ENCODE measurements at places on chromosomes 12 and 14.

GRCh38 chr14:67377916-67378315 lies 17.8 kb downstream of the EIF2S1 start:
- no peak for DNase-seq

- DNase-seq, result no peak
Observed at GRCh38 chr12:121568971-121569751, 11.7 kb downstream of the KDM2B start.

DNA sequence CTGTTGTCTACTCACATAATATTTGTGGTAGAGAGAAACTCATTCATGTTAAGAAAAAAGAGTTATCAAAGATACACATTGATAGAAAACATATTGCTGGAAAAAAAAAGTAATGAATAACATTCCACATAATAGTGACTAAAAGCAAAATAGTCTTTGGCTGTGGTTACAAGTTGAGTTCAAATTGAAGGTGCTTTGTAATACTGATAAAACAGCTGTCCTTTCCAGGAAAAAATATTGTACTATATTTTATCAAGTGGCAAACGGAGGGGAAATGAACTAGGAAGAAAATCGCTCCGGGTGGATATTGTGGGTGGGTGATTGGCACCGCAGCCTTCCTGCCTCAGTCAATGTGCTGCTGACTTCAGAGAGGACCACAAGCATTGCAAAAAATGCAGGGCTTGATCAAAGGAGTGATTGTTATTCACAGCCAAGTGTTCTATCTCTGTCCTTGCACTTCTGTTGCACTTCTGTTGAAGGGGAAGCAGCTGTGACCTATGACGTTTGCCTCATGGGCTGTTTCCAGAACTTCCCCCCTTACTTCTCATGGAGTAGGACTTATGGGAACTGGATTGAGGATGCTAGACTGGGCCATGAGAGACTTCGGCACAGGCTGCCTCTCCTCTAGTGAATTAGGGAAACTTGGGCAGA lies 114.4 kb downstream of the VRK1 start:
- no peak for DNase-seq

DNA sequence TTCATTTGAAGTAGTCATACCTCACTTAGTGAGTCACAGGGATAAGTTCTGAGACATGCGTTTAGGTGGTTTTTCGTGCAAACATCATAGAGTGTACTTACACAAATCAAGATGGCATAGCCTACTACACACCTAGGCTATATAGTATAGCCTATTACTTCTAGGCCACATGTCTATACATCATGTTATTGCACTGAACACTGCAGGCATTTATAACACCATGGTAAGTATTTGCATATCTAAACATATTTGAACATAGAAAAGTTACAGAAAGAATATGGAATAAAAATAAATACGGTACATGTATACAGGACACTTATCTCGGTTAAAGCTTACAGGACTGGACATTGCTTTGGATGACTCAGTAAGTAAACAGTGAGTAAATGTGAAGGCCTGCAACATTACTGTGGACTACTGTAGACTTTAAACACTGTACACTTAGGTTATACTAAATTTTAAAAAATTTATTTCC lies 670.6 kb downstream of the SLC16A7 start:
- DNase-seq, result no peak

GRCh38 chr12:130579231-130579630 lies 136.9 kb downstream of the RIMBP2 start:
- DNase-seq, result no peak

DNA sequence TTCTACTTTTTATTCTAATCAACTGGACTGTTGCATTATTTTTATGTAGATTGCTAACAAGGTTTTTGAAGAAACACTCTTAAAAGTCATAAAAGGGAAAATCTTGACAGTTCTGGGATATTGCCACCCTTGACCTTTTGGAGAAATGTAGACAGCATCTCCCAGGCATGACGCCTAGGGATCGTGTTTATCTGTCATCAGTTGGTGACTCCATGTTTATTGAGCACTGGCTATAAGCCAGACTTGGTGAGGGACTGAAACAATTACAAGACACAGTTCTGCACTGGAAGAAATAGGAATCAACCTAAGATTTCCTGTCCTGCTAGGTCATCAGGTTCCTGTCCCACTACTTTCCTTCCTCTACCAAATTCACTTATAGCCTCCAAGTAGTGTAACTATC lies 34.5 kb downstream of the HMGA2 start:
- no peak for DNase-seq

DNA sequence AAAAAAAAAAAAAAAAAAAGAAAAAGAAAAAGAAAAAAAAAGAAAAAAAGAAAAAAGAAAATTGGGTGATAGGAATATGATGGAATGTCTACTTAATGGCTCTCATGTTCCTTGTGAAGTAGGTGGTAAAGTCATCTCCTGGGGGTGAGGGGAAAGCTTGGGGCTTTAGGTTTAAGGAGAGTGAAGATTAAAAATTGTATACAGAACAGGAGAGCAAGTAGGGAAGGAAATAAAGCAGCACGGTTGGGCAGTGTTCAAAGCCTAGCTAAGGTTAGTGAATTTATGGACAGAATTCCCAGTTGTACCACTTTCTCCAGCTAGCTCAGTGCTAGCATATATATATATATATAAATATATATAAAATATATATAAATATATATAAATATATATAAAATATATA lies 40.0 kb upstream of the SLC2A13 start:
- DNase-seq, result no peak

DNA sequence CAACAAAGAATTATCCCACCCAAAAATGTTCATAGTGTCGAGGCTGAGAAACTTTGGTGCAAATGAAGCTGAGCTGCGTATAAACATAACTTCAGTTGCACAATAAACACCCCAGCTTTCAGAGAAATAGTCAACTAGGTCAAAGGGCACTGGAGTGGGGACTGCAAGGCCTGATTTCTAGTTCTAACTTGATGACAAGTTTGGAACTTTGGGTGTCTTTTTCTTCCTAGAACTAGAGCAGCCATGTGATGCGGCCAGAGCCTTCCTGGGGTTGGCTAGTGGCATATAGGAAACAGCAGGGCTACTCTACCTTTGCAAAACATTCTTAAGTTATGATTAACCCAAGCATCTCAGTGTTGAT lies 298.4 kb upstream of the AMIGO2 start:
- no peak for DNase-seq

GRCh38 chr12:77160931-77161330 lies 95.6 kb upstream of the E2F7 start:
- DNase-seq, result no peak

GRCh38 chr12:112096667-112097066 lies 11.9 kb downstream of the NAA25 start:
- DNase-seq, result no peak

DNA sequence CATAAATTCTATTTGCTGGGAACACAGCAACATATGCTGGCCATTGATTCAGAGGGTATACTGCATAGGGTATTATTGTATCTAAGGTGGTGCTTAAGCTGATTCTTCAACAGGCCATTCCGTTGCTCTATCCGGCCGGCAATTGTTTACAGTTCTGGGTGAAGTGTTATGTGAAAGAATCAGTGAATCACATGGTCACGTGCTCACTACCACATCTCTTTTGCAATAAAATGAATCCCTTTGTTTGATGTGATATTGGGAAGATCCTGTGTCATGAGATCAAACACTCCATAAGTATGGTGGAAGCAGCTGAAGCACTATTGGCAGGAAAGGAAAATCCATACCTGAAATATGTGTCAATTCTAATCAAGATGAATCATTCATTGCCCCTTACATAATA lies 7.6 kb upstream of the USP15 start:
- DNase-seq, result no peak

DNA sequence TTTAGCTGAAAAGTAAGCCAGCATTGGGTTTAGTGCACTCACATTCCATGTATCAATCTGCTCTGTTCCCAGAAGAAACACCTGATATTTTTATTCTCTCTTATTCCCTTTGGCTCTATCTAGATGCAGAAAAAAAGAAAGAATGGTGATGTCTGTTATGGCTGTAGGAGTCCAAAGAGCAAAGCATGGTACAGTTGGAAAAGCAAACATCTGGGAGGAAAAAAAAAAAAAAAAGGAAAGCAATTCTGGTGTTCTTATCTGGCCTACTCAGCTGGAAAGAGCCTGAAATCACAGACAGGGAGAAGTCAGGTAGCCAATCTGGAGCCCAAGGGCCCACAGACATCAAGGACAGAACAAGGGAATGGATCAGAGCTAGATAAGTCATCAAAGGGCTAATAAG lies 293.9 kb downstream of the DUSP6 start:
- no peak for DNase-seq

- no peak for DNase-seq
Observed at GRCh38 chr14:88682495-88683114, 110.1 kb downstream of the EML5 start.

DNA sequence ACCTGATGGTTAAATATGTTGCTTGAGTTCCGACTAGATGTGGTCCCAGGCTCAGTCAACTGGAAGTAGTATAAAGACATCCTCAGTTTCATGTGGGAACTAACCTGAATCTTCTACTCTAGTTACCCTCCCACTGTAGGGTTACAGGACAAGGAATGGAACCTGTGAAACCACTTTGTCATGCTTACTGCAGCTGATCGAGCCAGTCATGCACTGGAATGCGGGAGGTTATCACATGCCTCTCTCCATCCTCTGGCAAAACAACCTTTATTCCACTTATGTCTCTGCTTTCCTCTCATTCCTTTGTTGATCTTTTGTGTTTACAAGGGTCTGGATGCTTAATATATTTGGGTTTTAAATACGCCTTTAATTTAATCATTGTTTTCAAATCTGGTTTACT lies 111.9 kb upstream of the DDHD1 start:
- DNase-seq, result no peak

DNA sequence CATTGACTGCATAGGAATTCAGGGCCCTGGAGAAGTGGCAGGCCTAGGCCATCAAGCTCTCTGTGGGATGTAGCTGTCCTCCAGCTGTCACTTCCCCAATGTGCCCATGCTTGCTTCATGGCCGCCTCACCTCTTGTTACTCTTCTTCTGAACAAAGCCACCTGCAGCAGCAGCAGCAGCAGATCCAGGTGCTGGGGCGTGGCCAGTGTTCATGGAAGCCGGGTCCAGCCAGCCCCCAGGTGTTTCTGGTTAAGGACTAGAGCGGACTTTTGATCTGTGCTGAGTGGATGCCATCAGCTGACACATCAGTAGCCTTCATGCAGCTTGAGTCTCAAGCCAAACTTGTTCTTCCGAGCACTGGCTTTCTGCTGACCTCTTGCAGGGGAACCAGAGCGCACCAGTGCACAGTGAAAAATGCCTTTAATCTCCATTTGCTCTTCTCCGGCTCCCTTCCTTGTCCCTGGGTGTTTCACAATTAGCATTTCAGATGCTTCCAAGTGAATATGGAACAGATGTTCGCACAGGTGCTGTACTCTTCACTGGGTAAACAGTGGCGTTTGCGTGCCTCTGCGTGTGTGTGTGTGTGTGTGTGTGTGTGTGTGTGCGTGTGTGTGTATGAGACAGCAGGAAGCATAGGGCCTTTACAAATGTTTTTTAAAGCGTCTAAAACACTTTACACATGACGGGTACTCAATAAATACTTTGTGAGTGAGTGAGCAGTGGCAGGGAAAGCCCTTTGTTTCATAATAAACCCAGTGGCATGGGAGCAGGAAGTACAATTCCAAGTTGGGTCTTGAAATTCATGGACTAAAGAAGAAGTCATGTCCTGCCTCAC lies 20.1 kb downstream of the TPCN1 start:
- DNase-seq, result no peak

GRCh38 chr14:60509438-60510253 lies 700 bp downstream of the SIX6 start:
- DNase-seq, result no peak

DNA sequence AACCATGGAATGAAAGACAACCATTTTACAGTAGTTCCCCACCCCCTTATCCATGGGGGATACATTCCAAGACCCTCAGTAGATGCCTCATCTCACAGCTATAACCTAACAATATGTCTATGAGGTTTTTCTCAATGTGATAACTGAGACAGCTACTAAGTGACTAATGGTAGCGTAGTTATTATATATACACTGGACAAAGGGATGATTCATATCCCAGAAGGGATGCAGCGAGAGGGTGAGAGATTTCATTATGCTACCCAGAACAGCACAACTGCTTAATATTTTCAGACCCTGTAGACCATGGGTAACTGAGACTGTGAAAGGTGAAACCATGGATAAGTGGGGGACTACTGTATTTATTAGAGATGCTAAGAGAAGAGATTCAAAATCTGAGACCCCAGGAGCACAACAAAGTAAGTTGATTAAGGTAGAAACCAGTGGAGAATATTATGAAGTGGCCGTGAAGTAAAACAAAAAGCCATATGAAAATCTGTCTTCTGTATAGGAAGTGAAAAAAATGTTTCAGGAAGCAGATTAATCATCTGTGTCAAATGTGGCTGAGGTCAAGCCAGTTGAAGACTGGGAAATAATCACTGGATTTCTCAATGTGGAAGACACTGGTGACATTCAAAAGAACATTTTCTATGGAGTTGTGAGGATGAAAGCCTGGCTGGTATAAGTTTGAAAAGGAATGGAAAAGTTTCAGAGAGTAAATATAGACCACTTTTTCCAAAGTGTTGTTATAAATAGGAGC lies 77.2 kb downstream of the RPL10L start:
- no peak for DNase-seq

GRCh38 chr12:28869197-28869596 lies 279.9 kb upstream of the FAR2 start:
- DNase-seq, result no peak

DNA sequence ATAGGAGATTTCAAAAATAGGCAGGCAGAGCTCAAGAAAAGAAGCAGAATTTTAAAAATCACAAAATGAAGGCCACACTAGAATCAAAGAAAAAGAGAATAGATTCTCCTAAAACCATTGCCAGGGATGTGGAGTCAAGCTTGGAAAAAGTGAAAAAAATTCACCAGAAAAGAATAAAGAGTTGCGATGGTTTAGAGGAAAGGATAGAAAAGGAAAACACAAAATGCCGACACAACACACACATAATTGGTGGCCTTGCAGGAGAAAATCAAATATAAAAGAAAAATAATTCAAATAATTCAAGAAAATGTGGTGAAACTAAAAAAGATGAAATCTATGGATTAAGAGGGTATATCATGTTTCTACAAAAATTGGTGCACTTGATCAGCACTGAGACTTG lies 181.6 kb upstream of the C14orf180 start:
- DNase-seq, result no peak

DNA sequence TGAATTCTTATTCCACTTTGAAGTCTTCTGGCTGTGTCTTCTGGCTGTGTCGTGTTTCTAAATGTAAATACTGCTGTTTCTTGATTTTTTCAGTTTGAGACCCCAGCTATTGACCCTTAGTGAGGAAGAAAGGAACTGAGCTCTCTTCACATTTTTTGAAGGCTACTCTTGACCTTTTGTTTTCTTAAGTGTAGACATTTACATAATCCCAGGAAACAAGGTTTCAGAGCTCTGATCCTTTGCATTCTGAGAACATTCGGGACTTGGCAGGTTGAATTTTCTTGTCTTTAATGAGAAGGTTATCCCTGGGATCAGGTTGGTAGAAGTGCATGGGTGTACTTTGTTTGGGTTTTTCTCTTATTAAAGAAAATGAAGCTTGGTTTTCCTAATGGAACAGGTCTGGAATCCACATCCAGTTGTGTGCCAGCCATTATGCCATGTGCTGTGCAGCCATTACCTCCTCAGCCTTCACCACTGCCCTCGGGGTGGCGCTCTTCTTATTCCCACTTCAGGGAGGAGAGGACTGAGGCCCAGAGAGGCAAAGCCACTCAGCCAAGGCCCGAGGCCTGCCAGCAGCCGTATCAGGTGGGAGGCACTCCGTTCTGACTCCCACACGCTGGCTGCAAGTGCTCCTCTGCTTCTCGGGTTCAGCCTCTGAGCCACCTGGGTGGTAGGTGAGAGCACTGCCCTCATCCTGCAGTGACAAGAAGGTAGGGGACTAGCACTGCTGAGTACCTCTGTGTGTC lies 120.9 kb downstream of the BEGAIN start:
- no peak for DNase-seq
